ENCODE measurements at places on chromosomes 16 and 17. TPM values are rescaled to one million over a fixed set of nuclear protein-coding genes. Genes with fewer than 3 reads are reported as not detected.

SPATA22 gene
- total RNA-seq = not detected

CTRB1 gene
- not detected for total RNA-seq

MPV17L gene
- 4.6 TPM for total RNA-seq

OR4D1 gene
- 0.03 TPM for total RNA-seq

CHST5 gene
- total RNA-seq = 0.03 TPM

TMC7 gene
- total RNA-seq = 9.2 TPM

TBC1D3G gene
- not detected for total RNA-seq

DHODH gene
- total RNA-seq = 14.5 TPM

TMEM231 gene
- total RNA-seq = 8.0 TPM

Measured in A549 treated with CpdA at 1 μM for 4 hours (cell line).